ENCODE measurements at places on chromosomes 1 and 21.
A peak's percentile ranks its signal among the peaks of the same experiment; 100 is the strongest.

- DNase-seq, result peak; percentile 48
These were observed 64.9 kb downstream of the TMEM53 start for GRCh38 chr1:44609412-44609767.

DNA sequence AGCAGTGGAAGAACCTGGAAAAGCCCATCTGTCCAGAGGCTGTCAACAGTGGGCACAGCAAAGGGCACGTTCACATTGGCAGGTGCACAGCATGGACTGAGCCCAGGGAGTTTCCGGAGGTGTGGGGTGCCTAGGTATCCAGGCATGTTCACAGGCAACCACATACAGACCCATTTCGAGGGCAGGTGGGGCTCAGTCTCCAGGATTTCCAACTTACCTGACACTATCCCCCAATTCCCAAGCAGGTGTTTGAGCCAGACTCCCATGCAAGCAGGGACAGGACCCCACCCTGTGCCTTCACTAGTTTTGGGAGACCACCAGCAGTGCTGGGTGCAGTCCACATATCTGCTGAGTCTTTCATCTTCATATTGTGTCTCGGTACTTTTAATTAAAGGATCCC lies 65.0 kb upstream of the IRF2BP2 start:
- DNase-seq, result no peak

DNA sequence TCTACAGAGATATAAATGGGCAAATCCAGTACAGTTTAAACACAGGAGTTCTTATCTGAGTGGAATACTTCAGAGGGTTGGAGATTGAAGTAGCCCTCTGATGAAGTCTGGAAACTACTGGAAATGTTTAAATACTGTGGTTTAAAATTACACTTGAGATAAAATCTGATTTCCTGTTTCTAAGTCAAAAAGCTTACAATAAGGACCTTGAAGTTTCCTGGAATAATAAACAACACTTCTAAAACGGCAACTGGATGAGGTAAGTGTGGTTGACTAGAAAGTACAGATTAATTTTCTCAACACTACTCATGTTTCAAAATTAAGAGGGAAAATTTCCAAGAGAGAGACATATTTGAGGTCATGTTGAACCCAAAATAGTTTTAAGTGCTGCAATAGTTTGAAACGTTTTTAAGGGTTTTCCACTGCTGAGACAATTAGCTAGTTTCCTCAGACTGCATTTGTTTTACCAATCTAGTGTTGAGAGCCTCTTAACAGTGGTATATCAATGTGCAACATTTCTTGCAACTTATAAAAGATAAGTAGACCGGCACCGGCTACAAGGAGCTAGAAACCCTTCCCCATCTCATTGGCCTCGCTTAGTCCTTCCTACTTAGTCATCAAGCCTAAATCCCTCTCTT lies 27.4 kb downstream of the KCNA3 start:
- DNase-seq, result no peak

DNA sequence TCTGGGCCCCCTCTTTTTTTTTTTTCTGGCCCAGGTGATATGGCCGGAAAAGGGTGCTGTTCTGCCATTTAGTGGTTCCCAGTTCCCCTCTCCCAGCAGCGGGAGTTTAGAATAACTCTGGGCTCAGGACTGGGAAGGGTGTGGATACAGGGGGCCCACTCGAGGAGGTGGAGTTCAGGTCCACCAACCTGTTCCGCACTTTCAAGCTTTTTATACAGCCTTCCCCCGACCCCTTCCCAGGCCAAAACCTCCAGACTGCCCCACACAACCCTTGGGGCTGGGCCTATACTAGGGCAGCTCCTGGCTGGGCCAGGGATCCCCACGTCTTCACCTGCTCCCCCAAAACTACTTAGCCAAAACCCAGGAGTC lies 402 bp downstream of the PLEKHG5 start:
- DNase-seq, result no peak

DNA sequence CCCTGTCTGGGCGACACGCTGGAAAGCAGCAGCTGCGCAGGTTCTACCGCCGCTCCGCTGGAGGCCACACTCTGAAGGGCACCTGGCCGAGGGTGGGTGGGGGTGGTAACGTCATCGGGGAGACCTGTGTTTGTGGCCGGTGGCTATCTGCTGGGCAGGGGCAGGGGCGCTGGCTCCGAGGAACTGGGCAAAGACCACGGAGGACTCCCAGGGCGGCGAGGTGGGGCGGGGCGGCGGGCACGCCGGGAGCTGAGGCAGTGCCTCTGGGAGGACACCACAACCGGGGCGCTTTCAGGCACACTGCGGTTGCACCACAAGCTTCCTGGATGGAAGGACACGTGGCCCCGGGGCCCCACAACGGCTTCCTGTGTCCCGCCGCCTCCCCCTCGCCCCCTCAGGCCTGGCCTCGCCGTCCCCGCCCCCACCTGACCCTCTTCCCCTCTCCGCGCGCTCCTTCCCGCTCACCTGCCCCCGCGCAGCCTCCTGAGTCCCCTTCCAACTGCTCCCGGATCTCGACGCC lies 3.3 kb upstream of the DENND2D start:
- no peak for DNase-seq

DNA sequence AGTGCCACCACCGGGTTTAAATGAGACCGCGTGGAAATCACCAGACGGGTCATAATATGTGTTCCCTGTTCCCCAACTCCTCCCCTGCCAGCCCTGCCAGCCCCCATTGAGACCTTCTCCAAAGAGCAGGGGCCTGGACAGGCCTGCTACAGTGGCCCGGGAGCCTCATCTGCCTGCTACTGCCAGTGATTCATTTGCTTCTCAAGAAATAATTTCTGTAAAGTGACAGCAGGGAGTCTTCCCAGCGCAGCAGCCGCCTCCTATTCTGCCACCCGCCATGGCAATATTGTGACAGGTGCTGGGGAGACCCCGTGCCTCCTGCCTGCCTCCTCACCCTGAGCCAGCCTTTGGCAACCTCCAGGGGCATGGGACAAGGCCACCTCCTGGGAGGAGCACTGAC lies 8.9 kb downstream of the IFFO2 start:
- no peak for DNase-seq

Measured in SK-N-DZ (cell line).